ENCODE measurements at places on chromosomes 5 and 9.

DNA sequence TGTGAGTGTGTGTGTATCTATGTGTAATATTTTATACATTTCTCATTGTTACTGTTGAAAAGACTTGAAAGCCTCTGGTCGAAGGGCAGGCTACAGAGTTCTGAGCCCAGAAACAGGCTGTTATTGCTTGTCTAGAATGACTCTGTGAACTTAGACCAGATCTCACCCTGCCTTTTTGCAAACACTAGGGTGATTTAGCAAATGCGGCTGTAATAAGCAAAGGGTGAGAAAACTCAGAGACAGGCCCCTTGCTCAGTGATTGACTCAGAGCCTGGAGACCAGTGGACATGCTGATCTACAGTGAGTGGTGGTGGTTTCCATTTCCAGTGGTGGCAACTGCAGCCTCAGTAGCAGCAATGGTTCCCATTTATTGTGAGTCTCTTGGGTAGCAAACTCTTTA, 183.7 kb downstream of the ATP10B start:
- DNase-seq, result no peak

DNA sequence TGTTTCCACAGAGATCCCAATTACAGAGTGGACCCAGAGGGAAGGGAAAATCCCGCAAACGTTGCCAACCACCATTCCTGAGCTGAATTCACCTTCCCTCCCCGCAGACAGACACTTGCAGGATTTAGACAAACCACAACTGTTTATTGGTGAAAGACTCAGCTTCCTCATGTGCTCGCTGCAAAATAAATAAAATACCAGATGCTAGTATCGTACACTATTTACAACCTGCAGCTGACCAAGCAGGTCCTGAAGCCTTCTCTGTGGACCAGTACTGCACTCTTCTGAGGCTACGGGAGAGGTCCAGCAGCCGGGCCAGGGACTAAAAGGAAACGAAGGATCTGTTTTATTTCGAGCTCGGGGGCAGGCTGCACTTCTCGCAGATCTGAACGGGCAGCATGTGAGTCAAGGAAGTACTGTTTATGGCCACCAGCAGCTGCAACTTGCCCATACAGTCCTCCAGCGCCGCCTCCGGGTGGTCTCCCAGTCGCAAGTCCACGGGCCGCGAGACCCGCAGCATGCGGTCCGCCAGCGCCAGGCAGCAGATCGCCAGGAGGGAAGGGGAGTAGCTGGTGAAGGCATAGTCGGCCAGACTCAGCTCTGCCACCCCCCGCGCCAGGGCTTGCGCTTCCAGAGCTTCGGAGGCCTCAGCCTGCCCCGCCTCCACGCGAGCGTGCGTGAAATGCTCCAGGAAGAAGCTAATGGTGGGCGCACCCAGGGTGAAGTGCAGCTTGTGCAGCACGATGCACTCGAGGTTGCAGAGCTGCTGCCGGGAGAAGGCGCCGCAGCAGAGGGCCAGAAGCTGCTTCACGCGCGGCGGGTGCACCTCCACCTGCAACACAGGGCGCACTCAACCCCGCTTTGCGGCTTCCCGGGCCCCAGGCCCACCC, 2.1 kb downstream of the CCNO start:
- peak; percentile 67 for DNase-seq

- no peak for DNase-seq
Observed at GRCh38 chr9:128898382-128898781, 16.4 kb downstream of the LRRC8A start.

- no peak for DNase-seq
Observed at GRCh38 chr9:78775696-78776295, 478.9 kb downstream of the PSAT1 start.

GRCh38 chr5:89929173-89929572, 480.4 kb downstream of the CETN3 start:
- no peak for DNase-seq

DNA sequence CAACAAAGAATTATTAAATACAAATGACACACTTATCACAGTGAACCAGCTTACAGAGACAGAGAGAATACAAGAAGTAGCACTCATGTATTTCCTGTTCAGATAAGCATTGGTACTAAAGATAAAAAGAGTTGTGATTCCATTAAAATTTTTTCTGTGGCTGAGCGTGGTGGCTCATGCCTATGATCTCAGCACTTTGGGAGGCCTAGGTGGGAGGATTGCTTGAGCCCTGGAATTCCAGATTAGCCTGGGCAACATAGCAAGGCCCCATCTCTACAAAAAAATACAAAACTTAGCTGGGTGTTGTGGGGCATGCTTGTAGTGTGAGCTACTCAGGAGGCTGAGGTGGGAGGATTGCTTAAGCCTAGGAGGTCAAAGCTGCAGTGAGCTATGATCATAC, 32.9 kb downstream of the FCHO2 start:
- DNase-seq, result no peak

- peak; percentile 34 for DNase-seq
Observed at GRCh38 chr5:93585041-93585766, 2.2 kb downstream of the NR2F1 start.
